ENCODE measurements at places on chromosomes 5 and 9.

DNA sequence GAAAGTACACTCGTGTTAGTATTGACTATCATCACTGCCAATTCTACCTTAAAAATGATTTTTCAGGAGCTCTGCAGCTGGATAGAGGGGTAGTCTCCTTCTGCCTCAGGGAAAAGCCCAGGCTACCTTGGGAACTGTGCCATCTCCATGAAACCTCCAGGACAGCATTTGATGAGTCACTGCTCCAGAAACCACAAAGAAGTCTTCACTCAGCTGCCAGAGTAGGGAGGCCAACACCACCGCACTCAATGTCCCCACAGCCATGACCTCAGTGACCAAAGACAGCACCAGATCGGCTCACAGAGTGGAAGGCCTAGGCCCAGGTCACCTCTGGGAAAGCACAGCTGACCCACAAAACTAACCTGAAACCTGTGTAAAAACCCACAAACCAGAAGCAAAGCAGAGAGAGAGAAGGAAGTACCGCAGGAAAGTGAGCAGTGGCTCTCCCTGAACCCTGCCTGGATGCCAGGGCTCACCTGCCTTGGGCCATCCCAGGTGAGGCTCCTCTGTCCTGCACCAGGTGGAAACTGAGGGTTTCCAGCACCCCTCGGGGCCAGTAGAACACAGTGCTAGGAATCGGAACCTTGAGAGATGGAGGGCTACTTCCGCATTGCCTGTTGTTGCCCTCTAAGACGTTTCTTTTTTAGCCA lies 30.0 kb downstream of the S1PR3 start:
- DNase-seq: no peak

GRCh38 chr5:154968953-154969352 lies 28.1 kb downstream of the MRPL22 start:
- DNase-seq: no peak

GRCh38 chr9:134735441-134736175 lies 94.0 kb downstream of the COL5A1 start:
- DNase-seq: no peak

DNA sequence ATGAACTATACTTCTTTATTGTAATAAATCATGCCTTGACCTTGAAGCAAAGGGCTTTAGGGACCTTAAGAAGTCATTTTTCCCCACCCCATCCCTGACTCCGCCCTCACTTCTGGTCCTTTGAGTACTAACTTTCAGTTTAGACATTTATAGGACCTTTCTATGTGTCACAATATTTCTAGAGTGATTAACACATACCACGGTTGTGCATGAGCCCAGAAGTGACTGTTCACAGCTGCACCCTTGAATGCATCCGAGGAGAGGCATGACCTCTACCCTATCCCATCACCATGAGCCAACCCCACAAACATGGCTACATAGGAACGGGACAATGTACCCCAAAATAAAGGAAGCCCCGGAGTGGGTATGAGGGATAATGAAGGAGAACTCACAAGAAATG lies 160.3 kb downstream of the HSD17B3 start:
- DNase-seq: no peak

DNA sequence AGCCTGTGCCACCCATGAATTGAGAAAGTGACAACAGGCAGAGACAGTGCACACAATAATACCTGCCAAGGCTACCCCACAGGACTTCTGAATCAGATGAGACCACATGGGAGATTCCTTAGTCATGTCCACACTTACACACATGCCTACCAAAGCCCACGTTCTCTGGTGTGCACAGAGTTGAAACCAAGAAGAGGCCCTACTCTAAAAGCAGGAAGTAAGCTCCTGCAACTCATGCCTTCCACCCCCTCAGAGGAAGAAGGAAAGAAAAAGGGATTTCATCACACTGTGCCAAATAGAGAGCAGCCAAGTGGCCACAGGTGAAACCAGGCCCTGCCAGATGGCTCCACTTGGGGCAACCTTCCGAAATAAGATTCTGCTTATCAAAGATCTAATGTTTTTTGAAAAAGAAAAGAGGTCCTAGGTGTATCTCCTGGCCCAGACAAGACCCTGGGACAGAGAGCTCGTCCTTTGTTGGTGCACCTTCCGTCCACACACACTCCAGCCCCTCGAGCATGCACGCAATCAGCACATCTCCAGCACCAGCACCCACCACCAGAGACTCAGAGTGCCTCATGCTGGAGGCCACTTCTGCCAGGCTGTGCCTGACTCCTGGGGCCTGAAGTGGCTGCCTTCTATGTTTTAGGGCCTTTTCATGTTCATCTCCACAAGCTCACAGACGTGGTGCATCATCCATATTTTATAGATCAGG lies 114.6 kb upstream of the SPOCK1 start:
- no peak for DNase-seq

DNA sequence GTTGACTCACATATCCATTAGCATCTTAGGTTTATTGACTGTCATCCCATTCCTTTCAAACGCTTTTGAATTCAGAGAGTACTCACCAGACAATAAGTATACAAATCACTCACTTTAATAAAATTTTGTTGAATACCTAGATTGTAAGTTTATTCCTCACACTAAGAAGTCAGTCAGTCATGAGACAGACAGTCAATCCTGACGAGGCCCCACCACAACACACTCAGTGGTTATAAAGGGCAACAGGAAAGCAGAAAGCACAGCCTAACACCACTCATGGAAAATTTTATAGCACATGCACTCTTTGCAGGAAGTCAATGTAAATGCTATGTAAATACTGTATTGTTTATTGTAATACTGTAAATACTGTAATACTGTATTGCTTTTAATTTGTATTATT lies 176.3 kb upstream of the PTGER4 start:
- DNase-seq: no peak

DNA sequence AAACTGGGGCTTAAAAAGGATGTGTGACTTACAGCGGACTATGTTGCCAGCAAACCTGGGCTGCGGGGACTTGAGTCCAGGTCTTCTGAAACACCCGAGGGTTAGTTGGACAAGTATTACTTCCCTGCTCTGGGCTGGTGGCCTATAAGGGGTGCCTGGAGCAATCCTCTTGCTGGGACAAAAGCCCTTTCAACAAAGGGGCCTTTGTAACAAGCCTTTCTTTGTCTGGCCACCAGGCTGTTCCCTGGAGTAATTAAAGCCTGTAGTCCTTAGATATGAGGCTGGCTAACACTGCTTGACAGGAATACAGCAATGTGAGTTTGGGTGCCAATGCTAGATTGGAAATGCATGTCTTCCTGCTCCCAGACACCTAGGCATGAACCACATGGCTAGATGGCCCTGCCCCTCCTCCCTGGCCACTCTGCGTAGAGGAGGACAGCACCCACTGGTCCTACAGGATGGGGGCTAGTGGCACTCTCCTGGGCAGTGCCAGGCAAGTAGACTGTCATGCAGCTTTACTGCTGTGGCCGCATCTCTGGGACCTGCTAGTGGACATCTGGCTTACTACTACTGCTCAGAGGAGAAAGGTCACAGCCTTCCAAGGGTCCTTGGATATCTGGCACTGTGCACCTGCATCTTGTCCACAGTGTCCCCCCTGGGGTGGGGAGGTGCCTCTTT lies 343.1 kb downstream of the ZSWIM6 start:
- DNase-seq: no peak

GRCh38 chr9:125881042-125881441 lies 133.9 kb downstream of the PBX3 start:
- no peak for DNase-seq

All from SHP77 (cell line).